ENCODE measurements at places on chromosomes 5 and 9.

DNA sequence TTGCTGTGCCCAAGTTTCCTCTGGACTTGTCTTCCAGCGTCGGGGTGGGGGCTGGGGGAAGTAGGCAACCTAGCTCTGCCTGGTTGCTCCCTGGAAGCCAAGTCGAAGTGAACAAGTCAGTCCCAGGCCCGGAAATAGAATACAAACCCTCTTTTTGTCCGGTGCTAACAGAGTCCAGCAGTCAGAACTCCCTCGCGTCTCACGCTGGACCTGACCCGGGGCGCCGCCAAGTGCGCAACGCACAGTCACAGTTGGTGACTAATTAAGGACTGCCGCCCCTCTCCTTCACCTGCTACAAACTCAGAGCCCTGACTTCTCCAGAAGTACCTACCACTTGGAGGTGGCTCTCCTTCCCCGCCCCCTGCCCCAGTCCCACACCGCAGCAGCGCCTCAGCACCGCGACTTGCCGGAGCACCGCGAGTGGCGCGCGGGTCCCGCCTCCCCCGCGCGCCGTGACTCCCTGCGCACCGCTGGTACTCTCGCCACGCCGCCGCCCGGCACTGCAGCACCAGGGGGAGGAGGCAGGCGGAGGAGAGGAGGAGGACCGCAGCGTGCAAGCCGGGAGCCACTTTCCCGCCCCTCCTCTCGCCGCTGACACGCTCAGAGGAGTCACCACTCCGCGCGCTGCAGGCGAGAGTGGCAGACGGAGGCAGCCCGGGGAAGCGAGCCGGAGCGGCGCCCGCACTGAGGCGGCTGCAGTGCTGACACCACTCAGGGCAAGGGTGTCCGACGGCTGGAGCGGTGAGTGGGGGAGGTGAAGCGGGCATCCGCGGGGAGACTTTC is at the start of gene SV2C:
Gene SV2C, plus strand, starts transcription at position 612 of the 783 bp plus-strand sequence. CDS start 48,368 bp downstream, outside the sequence.
- peak; percentile 54 for DNase-seq

GRCh38 chr5:89988998-89989655 is 420.4 kb downstream of the CETN3 start:
- DNase-seq = no peak

DNA sequence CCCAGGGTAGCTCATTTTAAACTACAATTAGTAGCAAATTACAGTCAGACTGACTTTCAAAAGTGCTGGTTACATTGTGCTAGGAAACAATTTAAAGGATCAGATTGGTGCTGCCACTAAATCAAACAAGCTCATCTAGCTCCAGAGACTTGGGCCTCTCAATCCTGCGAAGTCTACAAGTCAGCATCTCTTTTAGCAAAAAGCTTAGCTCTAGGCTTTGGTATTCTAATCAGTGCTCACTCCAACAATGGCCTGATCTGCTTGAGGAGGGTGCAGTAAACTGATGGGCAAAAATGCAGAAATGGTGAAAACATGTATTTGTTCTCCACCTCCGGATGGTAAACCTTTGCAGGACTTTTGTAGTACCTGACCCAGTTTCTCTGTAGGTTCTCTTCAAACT is 47.0 kb upstream of the SEMA6A start:
- DNase-seq = no peak

DNA sequence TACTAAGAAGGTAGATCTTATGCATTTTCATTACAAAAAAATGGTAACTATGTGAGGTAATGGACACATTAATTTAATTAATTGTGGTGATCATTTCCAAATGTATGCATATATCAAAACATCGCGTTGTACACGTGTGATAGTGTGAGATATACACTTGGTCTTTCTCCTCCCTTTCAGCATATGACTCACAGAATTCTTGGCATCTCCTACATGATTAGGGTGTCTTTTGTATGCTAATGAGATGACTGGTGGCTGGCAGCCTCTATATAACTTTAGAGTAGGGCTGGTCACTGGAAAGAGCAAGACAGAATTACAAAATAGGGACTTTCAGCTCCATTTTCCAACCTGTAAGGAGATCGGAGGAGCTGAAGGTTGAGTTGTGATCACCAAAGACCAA is 1167.6 kb downstream of the CDH12 start:
- DNase-seq = no peak

- no peak for DNase-seq
Measured at GRCh38 chr5:175819090-175819425, 52.3 kb upstream of the CPLX2 start.

DNA sequence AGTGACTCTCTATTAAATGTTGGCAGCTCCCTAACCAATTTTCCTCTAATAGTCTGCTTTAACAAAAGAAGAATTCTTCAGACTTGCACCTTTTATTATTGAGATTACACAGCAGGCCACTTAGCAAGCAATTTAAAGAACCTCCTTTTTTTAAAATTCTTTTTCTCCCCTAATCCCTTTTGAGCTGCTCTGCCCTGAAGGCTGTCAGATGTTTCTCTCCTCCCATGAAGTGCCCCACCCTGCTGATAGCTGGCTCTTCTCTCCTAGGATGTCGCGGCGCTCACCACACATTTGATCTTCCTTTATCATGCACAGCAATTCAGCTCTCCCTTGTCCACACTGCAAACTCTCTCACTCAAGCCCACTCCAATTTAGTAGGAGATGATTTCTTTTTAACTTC is 1471.1 kb upstream of the ACO1 start:
- DNase-seq = no peak

GRCh38 chr5:173637340-173637739 is 20.9 kb upstream of the BOD1 start:
- DNase-seq = no peak

- DNase-seq = no peak
Measured at GRCh38 chr9:35811381-35812024, 559 bp downstream of the SPAG8 start.

GRCh38 chr9:21689854-21690253 is 112.6 kb upstream of the MTAP start:
- no peak for DNase-seq

- DNase-seq = no peak
Measured at GRCh38 chr5:75672616-75673015, 44.6 kb downstream of the POC5 start.

DNA sequence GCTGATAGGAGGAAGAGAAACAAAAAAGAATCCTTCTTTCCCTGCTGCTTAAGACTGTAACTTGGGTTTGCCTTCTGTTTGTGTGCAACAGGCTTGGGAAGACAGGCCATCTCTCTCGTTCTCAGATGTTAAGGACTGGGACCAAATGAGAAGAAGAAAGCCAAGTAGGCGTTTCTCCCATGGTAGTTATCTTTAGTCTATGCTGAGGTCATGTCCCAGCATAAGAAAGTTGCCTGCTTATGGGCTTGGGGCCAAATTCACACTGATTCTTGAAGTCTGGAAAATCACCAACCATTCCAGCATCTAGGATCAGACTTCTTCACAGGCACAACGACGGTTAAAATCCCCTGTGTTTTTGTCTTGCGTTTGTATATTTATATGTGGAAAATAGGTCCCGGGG is 44.2 kb upstream of the PALM2AKAP2 start:
- no peak for DNase-seq

DNA sequence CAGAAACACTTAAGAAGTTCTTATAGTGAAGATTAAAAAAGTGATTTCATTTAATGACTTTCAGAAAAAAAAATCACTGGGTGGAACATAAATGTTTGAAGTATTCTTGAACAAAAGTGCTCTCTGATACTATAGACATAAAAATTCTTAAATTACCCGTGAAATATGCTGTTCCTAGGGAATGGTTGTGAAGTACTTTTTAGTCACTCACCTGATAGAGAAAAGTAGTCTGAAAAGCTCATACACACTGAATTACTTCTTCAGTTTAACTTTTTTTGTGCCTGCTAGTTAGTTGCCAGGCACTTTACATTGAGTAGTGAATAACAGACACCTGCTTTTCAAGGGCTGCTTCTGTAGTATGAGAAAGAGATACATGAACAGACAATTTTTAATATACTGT is 78.0 kb downstream of the SH3GL2 start:
- no peak for DNase-seq

DNA sequence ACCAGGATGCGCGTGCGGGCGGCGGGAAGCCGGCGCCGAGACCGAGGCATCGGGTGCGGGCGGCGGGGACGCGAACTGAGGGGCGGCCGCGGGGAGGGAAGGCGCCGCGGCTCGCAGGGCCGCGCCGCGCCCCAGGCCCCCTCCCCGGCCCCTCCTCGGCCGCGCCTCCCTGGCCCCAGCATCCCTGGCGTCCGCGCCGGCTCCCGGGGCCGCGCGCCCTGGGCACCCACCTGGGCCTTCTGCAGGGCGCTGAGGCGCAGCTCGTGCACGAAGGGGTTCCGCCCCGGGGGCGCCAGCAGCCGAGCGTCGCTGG is 324 bp downstream of the LPCAT1 start:
- DNase-seq = peak; percentile 62

- no peak for DNase-seq
Measured at GRCh38 chr5:56175488-56175887, 57.6 kb downstream of the ANKRD55 start.

GRCh38 chr5:109546461-109546860 is 136.7 kb upstream of the PJA2 start:
- no peak for DNase-seq

GRCh38 chr5:122040636-122041302 is 37.3 kb downstream of the LOX start:
- DNase-seq = no peak

- DNase-seq = no peak
Measured at GRCh38 chr9:124754289-124754688, 16.8 kb downstream of the NR6A1 start.

DNA sequence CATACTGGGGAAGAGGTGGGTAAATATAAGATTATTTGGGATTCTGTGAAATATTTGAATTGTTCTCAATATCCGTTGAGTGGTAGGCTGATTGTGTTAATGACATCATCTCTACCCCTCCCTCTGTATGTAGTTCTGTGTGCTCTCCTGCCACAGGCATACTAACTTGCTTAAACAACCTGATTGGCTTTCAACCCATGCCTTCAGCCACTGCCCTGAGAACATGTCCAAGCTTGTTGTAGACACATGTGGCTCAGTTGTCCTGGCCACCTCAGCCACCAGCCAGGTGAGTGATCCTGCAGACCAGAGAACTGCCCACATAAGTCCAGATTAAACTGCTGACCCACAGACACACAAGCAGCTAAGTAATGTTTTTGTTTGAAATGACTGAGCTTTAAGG is 31.1 kb downstream of the ANKS6 start:
- no peak for DNase-seq

DNA sequence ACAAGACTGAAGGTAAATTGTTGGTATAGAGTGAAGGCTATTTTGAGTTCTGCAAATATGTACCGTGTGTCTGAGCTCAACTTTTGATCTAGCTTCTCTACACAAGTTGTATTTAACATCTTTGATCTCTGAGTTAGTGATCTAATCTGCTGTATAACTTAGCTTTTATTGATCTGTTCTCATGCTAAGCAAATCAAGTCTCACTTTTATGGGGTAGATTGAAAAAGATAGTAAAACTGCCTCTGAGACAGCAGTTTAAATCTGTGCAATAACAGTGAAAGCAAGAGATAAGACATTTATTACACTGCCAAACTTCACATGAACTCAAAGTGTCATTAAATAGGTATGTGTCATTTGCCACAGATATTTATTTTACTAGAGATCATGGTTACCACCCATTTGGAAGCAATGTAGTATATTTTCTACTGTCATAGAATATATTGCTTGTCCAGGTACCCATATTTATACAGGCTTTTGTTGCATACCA is 477.3 kb downstream of the ISL1 start:
- no peak for DNase-seq

DNA sequence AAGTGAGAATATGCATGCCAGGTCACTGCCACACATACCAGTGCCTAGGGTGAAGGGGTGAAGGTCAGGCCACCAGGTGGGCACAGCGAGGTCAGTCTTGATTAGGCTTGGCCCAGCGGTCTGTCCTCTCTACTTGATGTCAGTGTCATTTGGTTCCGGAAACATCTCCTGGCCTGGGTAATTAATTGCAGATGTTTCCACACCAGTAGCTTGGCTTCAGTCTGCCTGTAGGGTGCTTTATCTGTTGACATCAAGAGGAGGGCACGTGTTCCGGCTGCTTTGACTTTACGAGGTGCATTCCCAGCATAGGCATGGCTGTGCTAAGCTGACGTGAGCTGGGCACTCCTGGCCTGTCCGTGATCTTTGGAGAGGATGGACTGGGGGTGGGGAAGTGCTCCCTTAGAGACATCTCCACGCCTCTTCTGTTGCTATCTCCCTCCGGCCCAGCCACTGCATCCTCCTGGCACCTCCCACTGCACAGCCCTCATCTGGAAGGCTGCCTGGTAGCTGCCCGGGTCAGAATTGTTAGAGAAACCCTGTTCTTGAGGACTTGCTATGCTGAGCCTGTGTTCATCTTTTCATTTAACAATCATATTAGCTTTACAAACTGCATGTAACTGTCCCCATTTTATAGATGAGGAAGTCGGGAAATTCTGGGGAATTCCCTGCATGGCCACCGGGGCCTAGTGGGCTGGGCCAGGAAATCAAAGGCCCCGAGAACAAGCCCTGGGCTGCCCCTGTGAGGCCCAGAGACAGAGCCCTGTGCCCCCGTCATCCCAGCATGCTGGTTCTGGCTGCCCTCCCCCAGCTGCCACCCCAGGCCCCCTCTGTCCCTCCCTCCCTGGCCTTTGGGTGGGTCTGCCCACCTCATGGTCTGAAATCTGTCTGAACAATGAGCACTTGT is 29.1 kb downstream of the JADE2 start:
- no peak for DNase-seq

- DNase-seq = peak; percentile 92
Measured at GRCh38 chr9:68981789-68982188, 32.1 kb downstream of the PRKACG start.

DNA sequence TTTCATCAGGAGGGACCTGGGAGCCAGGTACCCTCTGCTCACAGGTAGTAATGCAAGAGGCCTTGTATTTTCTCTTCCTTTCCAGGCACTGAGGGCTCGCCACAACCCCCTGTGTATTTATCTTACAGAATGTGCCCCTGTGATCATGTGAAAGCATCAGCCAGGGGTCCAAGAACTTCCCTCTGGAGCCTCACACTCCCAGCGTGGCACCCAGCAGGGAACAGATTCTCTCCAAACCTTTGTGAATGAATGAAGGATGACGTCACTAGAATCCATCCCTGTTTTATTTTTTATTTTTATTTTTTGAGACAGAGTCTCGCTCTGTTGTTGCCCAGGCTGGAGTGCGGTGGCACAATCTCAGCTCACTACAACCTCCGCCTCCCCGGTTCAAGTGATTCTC is 107.3 kb upstream of the IER5L start:
- DNase-seq = no peak

- no peak for DNase-seq
Measured at GRCh38 chr9:4425319-4426045, 64.8 kb upstream of the SLC1A1 start.

GRCh38 chr9:129850821-129851550 is 15.7 kb downstream of the USP20 start:
- DNase-seq = no peak

- no peak for DNase-seq
Measured at GRCh38 chr9:127726871-127727270, 8.2 kb downstream of the TOR2A start.

- DNase-seq = no peak
Measured at GRCh38 chr5:154065971-154066370, 27.2 kb downstream of the MFAP3 start.

GRCh38 chr9:14741369-14741768 is 18.8 kb upstream of the CER1 start:
- DNase-seq = no peak
